Stimulated activated CD8-positive, alpha-beta memory T cell treated with anti-CD3 and anti-CD28 coated beads, Interleukin-15, amount 100 ng/mL, for 48 hours (primary cell): ENCODE measurements at places on chromosomes 2 and 18.

- no peak for DNase-seq
Measured at GRCh38 chr2:216908300-216908699, 48.4 kb upstream of the TNP1 start.

- no peak for DNase-seq
Measured at GRCh38 chr2:25103287-25103871, 61.5 kb downstream of the EFR3B start.

- DNase-seq: no peak
Measured at GRCh38 chr2:44170311-44170717, 1.6 kb downstream of the PPM1B start.

GRCh38 chr2:157441072-157441454 lies 2.8 kb downstream of the CYTIP start:
- DNase-seq: no peak

- no peak for DNase-seq
Measured at GRCh38 chr2:196915507-196916189, 10.9 kb downstream of the PGAP1 start.

DNA sequence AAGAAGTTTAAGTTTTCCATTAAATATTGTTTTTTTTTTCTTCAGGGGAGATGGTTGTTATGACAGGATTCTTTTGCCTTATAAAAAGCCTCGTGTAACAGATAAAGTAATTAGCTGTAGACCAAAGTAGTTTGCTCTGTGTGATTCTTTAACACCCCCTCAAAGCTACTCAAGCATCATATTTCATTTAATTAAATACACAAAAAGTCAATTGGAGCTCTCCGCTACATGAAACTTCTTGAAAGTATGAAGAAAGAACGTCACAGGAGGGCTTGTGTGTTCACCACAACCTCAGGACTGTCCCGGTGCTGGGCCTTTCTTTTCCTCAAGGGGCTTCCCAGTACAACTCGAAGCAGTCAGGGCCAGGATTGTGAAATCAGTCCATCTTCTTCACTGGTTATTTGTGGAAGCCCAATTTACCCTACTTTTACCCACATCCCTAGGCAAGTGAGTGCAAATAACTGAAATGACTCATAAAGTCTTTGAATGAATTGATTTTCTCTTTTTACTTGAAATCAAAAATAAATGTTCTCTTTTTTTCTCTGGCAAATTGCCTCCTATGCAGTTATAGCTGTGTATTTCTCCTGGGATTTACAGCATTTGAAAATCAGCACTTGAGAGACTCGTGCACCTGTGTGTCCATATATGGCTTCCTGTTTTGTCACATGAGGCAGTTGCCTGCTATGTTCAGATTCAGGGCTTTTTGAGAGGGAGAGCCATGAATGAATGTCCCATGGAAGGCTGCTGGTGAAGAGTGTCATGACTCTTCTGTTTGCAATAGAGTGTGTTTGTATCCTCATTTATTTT lies 48.6 kb downstream of the LINC00305 start:
- no peak for DNase-seq

DNA sequence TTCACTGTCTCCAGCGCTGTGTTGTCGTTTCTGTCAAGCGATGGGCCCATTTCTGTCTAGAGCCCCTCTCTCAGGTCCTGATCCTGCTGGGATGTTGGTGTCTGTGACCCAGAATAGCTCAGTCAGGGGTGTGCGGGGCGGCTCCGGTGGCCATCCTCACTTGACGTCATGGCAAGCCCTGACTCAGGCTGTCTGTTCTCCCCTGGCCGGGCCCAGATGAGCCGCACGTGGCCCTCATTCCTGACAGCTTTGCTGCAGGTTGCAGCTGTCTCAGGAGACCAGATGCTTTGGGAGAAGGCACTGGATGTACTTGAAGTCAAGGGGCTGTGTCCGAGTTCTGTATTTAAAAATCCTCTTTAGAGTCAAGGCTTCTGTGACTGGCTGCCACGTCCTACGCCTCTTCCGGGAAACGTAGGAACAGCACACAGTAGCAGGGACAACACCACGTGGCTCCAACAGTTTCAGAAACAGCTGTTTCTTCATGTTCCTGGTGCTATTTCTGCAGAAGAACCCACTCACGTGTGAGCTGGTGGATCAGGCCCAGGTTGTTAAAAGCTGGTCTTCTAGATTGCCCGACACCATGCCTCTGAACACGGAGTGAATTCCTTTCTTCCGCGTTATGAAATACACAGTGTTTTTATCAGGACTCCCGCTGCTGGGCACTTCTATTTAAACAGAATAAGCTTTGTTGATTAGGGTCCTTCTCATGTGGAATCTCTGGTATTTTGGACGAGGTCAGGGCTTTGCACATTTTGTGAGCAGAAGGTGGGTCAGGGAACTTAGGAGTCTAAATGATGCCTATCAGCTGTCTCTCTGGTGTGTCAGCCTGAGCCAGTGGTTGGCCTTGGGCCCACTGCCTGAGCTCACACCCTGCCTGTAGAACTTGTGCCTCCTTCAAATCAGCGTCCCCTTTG lies 28.3 kb upstream of the NTSR2 start:
- no peak for DNase-seq

DNA sequence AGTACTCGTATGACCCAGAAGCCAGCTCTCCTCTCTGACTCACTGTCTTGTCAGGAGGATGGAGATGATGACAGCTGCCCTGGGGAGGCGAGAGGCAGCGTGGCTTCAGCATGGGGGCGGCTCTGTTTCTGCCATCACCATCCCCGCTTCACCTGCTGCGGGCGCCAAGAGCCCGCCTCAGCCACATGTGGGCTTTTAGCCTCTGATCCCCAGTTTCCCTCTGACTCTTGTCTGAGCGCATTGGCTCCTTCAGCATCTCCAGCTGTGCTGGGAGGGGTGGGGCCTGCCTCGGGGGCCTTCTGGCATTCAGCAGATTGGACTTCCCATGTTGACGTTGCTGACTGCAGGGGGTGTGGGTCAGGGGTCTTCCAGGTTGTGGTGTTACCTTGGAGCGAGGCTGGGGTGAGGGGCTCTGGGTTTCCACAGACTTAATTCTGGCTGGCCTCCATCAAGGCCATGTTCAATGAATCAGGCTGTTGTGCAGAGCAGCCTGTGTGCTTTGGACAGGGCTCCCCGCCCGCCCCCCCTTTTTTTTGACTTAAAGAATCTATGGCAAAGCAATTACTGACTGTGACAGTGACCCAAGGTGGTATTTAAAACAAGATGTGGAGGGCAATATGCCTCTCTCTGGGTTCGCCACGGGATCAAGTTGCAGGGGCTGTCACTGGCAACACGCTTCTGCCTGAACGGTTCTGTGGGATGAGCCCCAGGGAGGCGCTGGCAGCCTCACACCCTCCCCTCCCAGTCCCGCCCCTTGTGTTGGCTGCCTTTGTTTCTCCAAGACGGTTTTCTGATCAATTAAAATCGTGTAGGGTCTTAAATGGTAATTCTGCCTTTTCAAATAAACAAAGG lies 228.3 kb downstream of the LDLRAD4 start:
- peak; percentile 47 for DNase-seq

GRCh38 chr2:40606862-40607261 lies 155.0 kb upstream of the SLC8A1 start:
- DNase-seq: no peak

DNA sequence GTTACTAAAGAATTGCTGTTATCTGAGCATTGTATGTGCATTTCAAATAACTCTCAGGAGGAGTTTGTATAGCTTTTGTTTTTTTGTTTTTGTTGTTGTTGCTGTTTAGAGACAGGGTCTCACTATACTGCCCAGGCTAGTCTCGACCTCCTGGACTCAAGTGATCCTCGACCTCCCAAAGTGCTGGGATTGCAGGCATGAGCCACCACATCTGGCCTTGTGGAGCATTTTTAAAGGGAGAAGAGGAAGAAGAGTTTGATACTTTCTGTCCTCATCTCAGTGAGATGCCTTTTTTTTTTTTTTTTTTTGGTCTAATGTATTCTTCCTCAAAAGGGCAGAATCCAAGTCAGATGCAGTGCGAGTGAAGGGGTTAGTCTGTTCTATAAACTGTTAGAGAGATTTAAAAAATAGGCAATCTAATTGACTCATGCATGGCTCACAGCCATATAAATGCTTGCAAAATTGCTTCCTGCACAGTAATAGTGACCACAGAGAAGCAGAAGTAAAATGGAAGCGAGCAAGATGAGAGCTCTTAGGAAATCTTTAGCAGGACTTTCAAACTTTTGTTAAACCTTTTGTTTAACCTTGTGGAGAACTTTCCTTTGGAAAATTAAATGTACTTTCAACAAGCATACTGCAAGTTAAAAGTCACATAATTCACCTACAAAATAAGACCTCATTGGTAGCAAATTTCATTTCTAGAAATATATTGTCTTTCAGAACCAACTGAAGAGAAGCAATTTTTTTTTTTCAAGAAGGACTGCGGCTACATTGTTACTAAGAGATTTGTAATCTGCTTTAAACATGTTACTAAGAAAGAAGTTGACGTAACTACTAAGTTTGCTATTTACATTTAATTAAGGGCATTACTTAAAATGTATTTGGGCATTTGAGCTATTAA lies 52.3 kb upstream of the ROCK1 start:
- DNase-seq: no peak

DNA sequence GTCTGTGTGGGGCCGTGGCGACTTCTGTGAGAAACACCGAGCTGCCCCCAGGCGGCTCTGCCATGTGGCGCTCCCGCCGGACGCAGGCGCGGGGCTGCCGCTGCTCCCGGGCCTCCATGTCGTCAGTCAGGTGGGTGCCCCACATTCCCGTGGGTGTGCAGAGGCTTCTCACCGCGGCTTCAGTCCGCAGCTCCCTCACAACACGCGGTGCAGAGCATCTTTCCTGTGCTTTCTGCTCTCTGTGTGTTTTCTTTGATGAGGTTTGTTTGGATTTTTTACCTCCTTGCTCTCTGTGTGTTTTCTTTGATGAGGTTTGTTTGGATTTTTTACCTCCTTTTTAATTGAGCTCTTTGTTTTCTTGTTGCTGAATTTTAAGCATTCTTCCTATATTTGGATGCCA lies 13.0 kb downstream of the AQP12A start:
- DNase-seq: peak; percentile 8

GRCh38 chr2:204692790-204693189 lies 147.5 kb downstream of the PARD3B start:
- DNase-seq: no peak

DNA sequence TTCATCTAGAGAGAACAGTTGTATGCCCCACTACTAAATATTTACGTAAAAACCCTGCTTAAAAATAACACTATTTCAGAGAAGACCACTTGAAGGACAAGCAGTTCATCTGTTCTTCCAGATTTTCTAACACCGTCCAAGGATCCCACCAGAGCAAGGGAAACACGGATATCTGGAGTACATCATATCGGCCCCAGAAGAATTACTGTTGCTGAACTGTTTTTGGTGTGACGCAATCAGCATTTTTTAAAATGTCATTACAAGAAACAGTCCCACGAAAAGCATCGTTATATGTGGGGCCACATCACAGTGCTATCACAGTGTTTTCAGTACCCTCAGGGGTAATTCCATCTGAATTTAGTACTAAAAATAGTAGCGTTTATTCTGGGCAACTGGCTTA lies 134.5 kb upstream of the PKDCC start:
- no peak for DNase-seq

DNA sequence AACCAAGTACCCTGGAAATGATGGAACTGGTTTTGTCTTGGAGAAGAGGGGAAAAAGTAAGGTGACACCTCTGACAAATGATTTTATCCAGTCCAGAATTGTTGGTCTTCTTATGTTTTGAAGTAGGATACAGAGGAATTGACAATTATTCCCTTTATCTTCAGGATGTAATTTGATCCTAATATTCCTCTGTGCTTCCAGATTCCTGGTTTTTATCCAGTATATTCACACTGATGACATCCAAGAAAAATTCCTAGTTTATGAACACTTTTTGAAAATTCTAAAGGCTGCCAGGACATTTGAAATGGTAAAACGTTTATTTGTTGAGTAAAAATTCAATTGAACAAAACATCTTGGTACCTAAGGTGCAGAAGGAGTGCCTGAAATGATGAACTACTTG lies 22.2 kb upstream of the ETAA1 start:
- no peak for DNase-seq

DNA sequence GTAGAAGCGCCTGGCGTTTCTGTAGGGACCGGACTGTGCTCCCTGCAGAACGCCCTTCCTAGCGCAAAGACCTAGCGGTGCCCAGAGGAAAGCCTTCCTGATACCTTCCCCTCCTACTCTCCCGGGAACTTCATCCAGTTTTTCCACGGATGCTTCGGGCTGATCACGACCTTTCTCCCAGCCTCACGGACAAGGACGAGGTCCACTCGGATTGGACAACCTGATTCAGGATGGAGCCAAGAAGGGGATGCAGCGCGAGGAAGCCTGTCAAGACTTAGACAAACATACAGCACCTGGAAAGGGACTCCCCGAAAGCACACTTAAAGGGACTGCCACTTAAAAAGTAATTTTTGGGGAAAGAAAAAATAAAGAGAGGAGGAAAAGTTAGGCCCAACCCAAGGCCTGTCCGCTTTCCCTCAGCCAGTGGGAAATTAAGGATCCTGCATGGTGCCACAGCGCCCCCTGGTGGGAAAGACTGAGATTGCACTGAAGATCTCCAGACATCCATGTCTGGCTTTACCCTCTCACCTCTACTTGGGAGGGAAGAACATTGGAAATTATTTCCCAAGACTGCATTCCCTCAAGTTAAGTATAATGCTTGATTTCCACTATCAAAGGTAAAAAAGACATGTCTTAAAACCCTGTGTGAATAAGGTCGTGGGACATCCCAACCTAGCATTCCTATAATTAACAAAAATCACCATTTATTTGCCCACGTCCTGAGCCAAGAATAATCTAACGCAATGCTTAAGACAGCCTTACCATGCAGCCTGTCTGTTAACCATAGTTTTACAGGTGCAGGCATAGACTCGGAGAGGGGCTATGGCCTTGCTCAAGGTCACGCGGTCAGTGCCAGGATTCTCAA lies 13.4 kb upstream of the COPS8 start:
- DNase-seq: peak; percentile 33

GRCh38 chr2:68387408-68388350 lies 22.6 kb downstream of the PLEK start:
- DNase-seq: no peak

DNA sequence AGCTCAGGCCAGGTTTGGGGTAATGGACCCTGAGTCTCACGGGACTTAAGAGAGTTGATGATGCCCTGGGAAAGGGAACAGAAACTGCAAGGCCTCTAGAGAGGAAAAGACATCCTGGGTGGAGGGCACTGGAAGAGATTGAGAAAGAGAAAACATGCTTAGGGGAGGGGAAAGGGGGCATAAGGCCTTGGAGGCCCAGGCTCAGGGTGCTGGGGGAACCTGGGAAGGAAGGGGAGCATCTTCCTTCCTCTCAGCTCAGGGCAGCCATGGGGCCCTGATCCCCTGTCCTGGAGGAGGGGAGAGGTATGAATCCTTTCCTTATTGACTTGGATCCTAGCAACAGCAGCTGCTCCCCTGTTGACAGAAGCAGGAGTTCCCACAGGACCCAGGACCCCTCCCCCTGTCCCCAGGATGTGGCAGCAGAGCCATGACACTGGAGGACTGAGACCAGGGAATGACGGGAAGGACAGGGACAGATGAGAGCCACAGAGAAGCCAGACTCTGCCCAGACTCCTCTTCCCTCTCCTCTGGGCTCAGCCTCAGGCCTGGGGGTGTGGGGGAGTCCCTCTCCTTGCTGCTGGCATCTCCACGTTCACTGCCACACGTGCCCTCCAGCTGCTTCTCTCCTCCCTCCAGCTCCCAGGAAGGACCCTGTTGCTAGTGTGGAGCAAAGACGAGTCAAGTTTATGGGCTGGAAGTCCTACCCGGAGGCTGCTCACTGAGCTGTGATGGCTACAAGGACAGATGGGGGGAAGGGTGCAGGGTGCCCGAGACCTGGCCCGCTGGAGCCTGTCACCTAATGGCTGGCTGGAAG lies 815 bp downstream of the GPBAR1 start:
- DNase-seq: no peak

- DNase-seq: no peak
Measured at GRCh38 chr2:205190528-205190927, 491.8 kb upstream of the NRP2 start.

- DNase-seq: no peak
Measured at GRCh38 chr18:76960528-76961035, 138.2 kb downstream of the ZNF236 start.
